ENCODE measurements at places on chromosomes 1 and 21.

DNA sequence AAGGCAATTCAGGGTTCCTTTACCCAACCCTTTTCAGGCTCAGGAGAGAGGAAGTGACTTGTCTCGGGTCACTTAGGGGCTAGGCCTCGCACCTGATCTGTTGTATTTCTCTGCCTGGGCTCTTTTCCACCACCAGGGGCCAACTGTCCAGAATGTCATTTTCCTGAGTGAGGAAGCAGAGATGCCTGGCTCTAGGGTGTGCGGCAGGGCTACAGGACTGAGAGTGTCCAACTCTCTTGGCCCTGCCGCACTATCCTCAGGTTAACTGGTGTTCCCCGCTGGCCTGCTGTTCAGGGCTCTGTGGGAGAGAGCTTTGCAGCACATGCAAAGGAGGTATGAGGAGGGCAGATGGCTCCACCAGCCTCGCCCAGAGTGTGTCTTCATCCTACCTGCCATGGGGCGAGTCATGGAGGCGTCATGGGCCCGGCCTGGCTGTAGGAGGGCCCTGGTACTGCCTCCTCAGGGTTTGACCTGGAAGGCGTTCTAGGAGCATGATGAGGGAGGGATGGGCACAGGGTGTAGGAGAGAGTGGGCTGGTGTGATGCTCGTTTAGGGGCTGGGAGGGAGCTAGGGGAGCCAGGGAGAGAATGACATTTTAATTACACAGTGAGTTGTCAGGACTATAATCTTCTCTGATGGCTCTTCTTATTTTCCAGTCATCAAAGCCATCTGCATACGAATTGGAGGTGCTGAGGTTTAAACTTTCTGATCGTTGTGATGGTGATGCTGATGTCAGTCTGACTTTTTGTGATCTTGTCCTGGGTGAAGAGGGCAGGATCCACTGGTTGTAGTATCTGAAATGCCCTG lies 128.3 kb downstream of the NOS1AP start:
- DNase-seq, result no peak

- peak; percentile 68 for DNase-seq
Measured at GRCh38 chr1:25676488-25676887, 59.9 kb downstream of the MAN1C1 start.

DNA sequence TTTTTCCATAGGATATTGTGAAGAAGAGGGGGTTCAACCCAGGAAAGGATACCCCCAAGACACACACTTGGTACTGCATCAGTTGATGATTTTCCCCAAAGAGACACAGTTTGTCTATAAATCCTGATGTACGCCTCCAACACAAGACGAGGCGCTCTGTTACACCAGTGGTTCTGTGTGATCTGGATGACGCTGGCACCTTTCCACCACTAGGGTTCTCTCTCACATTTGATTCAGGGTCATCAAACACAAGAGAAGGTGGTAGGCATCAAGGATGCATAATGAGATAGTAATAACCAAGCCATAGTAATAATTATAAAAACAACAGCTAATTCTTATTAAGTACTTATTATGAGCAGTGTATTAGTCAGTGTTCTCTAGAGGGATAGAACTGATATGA lies 508.8 kb upstream of the ZP4 start:
- DNase-seq, result no peak

GRCh38 chr1:42774928-42775526 lies 8.0 kb downstream of the C1orf50 start:
- no peak for DNase-seq

DNA sequence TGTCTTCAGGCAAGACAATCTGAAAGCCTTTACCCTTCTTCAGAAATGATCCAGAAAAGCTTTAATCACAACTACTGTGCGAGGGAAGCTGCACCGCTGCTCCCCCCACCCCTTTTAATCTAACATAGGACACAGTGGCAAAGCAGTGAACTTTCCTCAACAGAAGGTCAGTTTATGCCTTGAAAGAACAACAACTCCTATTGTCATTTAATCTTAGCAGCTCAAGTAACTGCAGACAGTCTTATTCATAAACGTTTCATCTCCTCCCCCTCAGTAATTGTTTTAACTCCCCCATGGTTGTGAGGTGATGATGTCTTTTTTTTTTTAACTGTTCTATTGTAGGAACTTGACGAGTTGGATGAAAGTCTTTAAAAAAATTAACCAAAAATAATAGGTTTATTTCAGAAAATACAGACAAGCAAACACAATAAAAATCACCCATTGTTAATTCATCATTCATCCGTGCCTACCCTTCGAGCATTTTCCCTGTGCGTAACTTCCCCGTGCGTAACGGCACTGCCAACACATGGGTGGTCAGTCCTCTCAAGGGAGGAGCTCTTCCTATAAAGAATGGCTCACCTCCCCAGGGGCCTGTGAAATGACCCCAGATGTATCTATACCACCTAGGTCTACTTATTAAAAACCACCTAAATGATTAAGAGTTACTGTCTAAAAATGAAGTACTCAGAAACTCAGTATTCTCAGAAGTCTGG lies 3.3 kb upstream of the ADAR start:
- no peak for DNase-seq

- DNase-seq, result peak; percentile 54
Measured at GRCh38 chr1:7899741-7900140, 40.9 kb downstream of the TNFRSF9 start.

GRCh38 chr1:186763107-186763506 lies 65.6 kb upstream of the PLA2G4A start:
- DNase-seq, result no peak

DNA sequence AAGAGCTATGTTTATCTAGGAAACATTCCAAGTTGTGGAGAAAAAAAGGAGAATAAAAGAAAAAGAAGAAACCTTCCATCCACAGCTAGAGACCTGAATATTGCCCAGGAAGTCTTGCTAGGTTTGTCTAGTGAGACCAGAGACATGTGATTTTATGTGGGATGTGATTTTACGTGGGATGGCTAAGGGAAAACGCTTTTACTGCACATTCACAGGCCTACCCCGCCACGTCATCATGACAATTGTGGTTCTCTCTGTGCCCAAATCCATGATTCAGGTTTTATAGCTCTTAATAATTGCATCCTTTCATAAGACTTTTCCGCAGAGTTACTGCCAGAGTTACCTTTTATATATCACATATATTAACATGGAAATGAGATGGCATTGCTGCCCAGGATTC lies 86.4 kb upstream of the SSX2IP start:
- no peak for DNase-seq

DNA sequence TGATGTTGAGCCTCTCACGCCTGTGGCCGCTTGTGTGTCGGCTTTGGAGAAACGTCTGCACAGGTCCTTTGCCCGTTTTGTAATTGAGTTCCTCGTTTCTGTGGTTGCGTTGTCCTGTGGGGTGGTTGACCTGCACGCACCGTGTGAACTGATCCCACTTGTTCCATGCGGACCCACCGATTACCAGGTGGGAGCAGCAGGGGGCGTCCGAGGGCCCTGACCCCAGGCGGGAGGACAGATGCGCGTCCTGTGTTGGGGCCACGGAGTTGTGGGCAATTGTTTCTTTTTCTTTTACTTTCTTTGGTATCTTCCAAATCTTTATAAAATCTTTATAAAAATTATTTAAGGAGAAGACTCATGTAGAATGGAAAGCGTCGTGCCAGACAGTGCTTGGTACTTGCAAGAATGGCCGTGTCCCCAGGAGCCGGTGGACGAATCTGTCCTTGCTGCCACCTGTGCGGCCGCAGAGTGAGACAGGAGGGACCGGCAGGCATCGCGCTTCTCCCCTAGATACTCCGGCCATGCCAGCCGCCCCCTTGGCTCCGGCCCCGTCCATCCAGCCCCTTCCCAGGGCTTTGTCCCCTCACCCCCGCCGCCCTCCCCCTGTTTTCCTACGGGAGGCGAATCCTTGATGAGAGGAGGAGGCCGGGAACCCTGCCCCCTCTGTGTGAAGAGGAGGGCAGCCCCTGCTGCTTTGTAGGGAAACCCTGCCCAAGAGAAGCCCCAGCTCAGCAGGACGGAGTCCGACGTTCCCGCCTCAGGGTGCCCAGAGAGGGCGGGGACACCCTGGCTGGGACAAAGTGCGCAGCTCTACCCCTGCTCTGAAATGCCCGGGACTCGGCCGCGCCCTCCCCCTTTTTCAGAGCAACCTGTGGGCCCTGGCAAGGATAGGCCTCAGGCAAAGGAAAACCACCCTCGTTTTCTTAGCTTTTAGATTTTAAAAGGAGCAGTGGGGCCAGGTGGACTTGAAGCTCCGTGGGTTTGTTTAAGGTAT lies 41.7 kb downstream of the PRKCZ start:
- DNase-seq, result peak; percentile 79

DNA sequence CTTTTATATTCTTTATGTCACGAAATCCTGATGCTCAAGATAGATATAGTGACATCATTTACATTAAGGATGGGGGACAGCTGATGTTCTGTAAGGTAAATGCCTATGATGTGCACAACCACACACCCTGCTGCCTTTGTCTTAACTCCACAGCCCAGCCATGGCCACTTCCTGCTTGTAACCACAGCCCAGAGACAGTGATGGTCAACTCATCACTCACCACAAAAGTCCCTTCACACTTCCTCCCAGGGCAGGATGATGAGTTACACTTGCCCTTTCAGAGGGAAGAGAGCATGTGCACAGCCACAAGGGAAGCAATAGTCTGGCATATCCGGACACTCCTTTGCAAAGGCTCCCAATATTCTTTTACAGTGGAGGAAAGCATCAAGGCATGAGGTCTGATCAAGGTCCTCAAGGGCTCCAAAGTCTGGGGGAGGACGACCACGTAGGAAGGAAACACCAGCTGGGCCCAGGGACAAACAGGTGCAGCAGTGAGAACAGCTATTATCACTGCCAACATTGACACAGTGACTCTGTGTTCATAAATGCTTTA lies 53.8 kb downstream of the PLPP3 start:
- no peak for DNase-seq

DNA sequence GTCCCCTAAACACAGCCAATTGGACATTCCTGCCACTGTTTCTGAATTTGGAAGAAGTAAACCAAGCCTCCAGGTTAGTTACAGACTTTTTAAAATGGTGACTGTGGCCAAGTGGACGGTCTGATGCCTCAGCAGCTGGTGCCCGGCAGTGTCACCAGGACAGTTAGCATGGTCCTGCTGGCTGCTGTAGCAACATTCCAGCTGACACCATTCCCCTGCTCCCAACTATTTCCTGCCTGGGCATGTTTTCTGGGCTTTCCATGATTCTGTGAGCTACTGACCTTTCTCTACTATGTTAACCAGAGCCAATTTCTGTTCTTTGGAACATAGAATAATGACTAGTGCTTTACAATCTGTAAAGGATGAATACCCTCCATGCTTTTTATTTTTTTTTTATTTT lies 95.0 kb downstream of the TLR5 start:
- no peak for DNase-seq

DNA sequence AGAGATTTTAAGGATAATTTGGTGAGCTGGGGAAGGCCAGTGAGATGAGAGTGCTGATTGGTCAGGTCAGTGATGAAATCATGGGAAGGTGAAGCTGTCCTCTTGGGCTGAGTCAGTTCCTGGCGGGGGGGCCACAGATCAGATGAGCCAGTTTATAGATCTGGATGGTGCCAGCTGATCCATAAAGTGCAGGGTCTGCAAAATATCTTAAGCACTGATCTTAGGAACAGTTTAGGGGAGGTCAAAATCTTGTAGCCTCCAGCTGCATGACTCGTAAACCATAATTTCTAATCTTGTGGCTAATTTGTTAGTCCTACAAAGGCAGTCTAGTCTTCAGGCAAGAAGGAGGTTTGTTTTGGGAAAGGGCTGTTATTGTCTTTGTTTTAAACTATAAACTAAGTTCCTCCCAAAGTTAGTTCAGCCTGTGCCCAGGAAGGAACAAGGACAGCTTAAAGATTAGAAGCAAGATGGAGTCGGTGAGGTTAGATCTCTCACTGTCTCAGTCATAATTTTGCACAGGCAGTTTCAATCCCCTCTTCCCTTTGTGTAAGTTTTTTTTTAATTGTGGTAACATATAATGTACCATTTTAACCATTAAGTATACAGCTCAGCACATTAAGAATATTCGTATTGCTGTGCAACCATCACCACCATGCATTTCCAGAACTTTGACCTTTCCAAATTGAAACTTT lies 39.4 kb downstream of the PTAFR start:
- DNase-seq, result no peak

GRCh38 chr1:50419907-50420677 lies 3.2 kb downstream of the DMRTA2 start:
- no peak for DNase-seq

DNA sequence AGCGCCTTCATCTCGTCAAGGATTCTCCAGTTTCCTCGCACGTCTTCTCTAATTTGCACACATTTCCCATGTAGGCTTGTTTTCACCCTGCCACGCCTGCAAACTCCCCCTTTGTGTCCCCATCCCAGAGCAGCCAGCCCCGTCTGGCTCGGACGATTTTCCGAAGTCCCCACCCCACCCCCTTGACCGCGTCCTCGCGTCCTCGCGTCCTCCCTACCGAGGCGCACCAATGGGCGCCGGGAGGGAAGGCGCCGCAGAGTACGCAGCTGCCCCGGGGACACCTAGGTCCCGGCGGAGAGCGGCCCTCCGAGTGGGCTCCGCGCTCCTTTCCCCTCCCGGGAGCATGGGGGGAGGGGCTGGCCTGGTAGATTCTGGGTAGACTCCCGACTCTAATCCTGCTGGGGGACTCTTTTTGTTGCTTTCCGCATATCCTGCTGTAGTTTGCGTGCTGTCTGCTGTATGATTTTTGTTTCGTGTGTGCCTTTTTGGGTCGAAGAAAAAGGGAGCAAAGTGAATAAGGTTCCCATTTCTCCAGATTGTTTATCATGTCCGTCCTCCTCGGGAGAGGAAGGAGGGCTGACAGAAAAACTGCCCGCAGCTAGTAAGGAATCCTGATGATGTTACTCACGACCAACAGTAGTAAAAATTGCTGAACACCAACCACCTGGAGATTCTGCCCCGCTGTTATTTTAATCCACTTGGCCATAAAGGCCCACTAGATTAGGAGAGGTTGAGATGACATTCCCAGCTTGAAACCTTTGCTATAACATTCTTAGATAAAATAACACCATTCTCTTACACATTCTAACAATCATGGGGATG lies 1.5 kb downstream of the CACHD1 start:
- peak; percentile 67 for DNase-seq

DNA sequence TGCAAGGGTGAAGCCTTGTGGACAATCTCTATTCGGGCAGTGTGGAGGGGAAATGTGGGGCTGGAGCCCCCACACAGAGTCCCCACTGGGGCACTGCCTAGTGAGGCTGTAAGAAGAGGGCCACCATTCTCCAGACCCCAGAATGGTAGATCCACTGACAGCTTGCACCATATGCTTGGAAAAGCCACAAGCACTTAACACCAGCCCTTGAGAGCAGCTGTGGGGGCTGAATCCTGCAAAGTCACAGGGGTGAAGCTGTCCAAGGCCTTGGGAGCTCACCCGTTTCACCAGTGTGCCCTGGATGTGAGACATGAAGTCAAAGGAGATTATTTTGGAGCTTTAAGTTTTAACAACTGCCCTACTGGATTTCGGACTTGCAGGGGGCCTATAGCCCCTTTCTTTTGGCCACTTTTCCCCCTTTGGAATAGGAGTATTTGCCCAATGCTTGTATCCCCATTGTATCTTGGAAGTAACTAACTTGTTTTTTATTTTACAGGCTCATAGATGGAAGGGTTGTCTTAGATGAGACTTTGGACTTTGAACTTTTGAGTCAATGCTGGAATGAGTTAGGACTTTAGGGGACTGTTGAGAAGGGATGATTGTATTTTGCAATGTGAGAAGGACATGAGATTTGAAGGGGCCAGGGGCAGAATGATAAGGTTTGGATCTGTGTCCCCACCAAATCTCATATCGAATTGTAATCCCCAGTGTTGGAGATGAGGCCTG lies 16.3 kb upstream of the COL6A1 start:
- DNase-seq, result no peak
